ENCODE measurements at places on chromosomes 16 and 17.

DNA sequence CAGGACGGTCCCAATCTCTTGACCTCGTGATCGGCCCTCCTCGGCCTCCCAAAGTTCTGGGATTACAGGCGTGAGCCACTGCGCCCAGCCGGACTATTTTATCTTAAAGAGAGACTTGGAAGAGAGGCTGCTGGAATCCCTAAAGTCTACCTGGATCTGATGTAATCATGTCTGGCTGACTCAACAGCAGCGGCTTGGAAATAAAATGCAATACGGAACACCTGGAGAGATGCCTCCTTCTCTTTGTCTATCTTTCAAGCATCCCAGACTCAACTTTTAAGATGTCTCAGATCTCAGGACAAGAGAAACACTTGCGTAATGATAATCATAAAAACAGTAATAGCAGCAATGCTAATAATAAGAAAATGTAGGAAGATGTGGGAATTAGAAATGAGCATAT, 95.6 kb downstream of the CDH8 start:
- no peak for DNase-seq

DNA sequence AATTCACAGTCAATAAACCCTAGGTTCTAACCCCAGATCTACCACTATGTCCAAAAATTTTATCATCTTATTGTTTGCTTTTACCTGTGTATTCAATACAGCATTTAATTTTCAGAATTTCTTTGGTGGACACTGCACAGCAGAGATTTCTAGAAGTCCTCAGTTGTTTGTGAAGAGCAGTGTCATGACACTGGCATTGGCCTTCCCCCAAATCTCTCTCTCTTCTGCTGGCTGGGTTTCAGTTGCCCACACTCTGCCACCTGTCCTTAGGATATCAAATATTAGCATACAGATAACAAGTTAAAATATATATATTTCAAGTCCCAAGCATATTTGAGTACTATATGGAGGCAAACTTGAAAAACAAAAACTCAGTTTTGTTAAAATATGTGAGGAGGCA, 2.0 kb upstream of the THUMPD1 start:
- no peak for DNase-seq

- DNase-seq: no peak
Observed at GRCh38 chr17:75840799-75841164, 3.4 kb downstream of the UNC13D start.

GRCh38 chr17:79066963-79067362, 7.7 kb upstream of the ENGASE start:
- DNase-seq: no peak

DNA sequence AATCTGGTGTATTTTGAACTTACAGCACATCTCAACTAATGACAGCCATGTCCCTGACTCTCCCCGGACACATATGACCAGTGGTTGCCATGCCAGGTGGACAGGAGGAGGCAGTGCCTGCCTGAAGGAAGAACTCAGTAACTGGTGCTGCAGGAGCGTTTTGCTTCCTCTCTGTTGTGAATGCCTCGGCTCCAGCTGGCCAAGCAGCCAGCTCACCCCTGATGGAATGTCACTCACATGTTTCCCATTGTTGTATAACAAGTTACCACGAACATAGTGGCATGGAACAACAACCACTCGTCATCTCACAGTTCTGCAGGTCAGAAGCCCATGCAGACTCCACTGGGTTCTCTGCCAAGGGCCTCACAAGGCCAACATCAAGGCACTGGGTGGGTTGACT, 20.1 kb upstream of the IRF8 start:
- DNase-seq: no peak

- no peak for DNase-seq
Observed at GRCh38 chr17:80769936-80770625, 221.6 kb upstream of the CHMP6 start.

DNA sequence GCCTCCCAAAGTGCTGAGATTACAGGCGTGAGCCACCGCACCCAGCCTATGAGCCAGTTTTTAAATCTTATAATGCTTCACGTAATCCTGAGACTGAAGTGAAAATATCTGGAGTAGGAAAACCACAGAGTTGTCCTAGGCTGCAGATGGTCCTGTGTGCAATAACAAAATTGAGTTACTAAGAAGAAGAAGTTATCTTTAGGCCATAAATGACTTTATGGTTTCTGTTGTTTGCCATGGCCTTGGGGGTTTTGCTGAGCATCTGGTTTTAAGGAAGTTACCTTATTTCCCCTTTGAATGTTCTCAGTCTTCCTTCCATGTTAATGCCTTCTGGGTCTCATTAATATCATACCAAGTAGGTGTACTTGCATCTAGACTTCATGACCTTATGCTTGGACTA, 16.5 kb downstream of the NMT1 start:
- no peak for DNase-seq

DNA sequence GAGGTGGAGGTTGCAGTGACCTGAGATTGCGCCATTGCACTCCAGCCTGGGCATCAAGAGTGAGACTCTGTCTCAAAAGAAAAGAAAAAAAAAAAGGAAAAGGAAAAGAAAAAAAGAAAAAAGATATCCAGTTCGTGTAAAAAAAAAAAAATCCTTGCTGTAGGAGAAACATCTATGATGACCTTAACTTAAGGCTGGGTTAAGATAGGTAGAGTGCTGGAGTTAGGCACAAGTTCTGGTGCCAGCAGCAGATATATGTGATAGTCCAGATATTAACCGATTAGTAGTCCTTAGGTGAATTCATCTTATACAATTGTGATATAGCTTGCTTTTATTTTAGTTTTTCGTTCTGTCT, 17.2 kb downstream of the PSMD11 start:
- no peak for DNase-seq

- DNase-seq: no peak
Observed at GRCh38 chr17:42623732-42624596, 14.5 kb downstream of the TUBG1 start.

DNA sequence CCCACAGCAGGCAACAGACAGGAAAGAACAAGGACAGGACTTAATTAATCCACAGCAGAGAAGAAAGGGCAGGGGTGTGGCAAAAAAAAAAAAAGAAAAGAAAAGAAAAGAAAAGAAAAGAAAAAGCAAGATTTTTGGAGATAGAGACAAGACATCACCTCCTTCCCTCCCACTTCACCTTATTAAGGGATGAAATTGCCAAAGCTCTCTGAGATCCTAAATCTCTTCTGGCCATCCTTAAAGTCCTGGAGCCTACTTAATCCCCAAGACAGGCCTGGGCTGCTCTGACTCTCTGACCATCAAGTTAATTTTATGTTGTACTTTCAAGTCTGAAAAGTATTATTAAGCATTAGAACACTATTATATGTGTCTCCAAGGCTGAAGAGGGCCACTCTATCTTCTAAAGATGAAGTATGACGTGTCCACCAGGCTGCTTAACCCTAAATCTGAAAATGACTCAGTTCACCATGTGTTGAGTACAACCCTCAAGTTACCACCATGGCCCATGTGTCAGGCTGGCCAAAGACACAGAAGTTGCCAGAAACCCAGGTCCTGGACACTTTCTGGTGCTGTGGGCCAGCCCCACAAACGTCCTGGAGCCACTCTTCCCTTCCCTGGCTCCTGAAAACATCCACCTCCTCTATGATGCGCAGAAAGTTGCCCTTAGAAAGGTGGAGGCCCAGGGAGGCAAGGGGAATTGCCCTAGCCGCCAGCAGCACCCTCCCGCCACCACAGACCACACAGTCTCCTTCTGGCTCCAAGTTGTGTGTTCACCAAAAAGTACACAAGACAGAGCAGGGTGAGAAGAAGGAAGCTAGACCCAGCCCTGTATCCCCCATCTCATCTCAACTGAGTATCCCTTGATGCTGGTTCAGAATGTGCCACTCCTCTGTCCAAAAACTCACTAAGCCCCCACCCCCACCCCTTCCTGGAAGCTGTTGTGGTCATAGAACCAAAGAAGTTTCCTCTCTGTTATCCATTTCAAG, 2.7 kb downstream of the SOCS1 start:
- DNase-seq: no peak

DNA sequence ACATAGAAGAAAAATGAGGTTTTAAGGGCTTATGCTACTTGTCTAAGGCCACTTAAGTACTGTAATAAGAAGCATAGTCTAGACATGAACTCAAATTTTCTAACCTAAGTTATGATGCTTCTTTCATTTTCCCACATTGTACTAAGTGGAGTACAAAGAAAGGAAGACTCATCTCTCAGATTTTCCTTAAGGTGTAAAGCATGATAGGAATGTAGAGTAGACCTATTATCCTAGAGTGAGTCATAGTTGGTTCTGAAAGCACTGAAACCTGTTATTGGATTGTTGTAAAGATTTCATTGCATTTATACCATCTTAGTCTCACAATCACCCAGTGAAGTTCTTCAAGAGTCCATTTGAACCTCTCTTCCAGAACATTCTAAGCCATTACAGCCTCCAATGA, 343.8 kb downstream of the TOX3 start:
- DNase-seq: no peak

GRCh38 chr17:37197336-37197735, 178.4 kb upstream of the C17orf78 start:
- no peak for DNase-seq

DNA sequence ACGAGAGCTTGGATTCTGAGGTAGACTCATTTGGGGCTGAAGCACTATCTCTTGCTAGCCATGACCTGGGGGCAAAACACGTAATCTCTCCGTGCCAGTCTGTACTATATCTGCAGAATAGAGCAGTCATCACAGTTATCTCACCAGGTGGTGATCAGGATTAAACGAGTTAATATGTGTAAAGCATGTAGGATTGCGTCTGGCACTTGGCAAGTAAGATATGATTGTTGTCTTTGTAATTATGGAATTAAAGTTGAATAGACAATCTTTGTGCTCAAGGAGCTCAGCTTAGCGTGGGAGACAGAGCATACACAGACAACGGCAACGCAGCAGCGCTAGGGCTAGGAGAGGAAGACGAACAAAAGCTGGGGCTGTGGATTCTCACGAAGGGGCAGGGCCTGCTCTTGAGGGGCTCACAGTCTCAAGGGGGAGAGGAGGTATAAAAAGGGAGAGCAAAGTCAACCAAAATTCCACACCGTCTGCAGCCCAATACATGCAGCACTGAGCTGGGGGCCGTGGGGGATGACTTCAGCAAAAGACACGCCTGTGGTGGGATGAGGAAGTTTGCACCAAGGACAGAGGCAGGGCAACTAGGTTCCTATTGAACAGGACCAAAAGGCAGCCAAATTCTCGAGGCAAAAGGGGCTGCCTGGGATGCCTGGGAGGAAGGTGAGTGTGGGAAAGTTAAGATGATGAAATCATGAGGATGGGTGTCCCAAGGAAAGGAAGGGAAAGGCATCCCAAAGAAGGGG, 68.6 kb downstream of the SDK2 start:
- peak; percentile 33 for DNase-seq

GRCh38 chr16:89685916-89686315, 573 bp upstream of the CDK10 start:
- DNase-seq: no peak

DNA sequence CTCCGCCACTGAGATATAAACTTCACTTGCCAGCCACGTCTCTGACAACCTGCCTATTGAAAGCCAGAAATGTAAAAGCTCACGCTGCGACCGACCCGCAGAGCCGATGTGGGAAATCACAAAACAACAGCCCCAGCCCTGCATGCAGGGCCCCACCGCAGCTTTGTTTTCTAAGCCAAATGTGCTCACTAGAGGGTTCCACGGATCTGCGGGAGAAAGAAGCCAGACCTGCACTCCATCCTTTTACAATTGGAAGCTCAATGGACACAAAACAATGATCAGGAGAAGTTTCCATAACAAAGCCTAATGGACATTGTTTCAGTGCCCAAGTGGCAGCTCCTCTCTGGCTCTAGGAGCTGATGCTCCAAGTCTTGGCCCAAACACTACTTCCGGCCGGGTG, 33.1 kb downstream of the WIPI1 start:
- no peak for DNase-seq

DNA sequence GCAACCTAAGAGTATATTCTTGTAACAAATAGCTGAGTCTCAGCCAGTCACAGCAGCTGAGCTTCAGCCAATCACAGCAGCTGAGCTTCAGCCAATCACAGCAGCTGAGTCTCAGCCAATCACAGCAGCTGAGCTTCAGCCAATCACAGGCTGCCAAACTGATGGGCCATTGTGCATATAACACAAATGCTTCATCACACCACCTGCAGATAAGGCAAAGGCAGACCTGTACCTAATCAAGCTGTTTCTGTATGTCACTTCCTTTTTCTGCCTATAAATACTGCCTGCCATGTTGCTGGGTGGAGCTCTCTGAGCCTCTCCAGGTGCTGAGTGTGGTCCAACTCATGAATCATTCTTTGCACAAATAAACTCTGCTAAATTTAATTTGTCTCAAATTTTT, 19.9 kb downstream of the MYH13 start:
- DNase-seq: no peak

DNA sequence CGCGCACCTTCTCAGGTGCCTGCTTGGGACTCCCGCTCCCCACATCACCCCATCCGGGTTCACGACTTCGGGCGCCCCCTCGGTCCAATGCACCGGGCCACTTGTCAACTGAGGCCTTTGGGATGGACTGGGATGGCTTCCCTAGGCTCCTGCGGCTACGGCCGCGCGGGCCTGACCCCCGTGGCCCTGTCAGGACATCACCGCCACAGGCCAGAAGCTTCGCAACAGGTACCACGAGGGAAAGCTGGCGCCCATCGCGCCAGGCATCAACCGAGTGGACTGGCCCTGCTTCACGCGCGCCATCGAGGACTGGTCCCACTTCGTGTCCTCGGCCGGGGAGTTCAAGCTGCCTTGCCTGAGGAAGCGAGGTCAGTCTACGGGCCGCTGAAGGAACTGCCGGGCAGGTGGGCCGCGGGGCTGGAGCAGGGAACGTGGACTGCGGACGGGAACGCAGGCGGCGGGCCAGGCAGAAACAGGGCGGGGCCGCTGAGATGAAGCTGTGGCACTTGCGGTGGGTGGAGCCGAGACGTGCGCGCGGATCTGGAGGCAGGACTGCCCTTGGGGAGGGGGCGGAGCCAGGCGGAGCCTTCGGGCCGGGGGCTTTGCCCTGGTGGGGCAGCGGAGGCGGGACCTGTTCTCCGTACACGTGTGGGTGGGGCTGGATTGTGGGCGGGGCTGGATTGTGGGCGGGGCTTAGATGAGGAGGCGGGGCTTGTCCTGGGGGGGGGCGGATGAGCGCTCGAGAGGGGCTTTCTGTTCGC, 13.7 kb upstream of the CNGB1 start:
- DNase-seq: no peak

GRCh38 chr16:23182679-23183542, at the start of gene SCNN1G:
Gene SCNN1G, plus strand, starts transcription at chr16:23182745. Its CDS starts 3,527 bp downstream, at chr16:23186272.
- peak; percentile 20 for DNase-seq

GRCh38 chr16:8733849-8734540, 59.6 kb downstream of the ABAT start:
- no peak for DNase-seq

GRCh38 chr17:81869221-81870130, 1.7 kb downstream of the ARHGDIA start:
- no peak for DNase-seq

- no peak for DNase-seq
Observed at GRCh38 chr17:77631307-77631706, 327.2 kb upstream of the TNRC6C start.

DNA sequence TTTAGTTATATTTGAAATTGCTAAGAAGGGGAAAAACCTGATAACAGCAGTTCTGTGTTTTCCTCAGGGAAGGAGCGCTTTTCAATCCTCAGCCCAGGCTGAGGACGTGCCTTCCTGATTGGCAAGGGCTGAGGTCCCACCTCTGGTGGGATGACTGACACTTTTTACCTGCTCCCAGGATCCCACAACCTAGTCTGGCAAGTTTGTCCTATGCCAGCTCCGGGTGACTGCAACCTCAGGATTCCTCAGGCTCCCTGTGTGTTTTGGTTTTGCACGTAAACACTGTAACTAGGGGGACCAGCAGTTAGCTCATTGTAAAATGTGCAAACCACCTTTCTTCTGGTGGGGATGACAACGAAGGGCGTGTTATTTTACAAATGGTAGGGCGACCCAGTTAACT, 7.5 kb downstream of the MARCHF10 start:
- DNase-seq: no peak
